Cardiac septum (tissue), 1 donor: ENCODE measurements at places on chromosomes 1 and 21. TPM values are rescaled to one million over a fixed set of nuclear protein-coding genes. Genes with fewer than 3 reads are reported as not detected.

Gene GSTM1
- 44.1 TPM for total RNA-seq

GRCh38 chr1:45895406-45895805 is 92.0 kb downstream of the MAST2 start:
- no peak for DNase-seq

DNA sequence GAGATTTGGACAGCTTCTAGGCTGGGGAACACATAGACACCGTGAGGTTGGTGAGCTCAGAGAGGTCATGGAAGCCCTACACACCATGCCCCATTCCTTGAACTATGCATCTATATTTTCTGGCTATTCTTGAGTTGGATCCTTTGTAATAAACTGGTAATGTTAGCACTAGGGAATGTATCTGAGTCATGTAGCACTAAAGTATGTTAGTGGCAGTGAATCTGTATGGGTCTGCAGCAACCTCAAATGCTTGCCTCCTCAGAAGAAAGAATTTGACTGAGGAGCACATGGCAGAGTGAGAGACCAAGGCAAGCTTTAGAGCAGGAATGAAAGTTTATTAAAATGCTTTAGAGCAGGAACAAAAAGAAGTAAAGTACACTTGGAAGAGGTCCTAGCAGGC is 43.7 kb upstream of the LRRC7 start:
- no peak for DNase-seq

DNA sequence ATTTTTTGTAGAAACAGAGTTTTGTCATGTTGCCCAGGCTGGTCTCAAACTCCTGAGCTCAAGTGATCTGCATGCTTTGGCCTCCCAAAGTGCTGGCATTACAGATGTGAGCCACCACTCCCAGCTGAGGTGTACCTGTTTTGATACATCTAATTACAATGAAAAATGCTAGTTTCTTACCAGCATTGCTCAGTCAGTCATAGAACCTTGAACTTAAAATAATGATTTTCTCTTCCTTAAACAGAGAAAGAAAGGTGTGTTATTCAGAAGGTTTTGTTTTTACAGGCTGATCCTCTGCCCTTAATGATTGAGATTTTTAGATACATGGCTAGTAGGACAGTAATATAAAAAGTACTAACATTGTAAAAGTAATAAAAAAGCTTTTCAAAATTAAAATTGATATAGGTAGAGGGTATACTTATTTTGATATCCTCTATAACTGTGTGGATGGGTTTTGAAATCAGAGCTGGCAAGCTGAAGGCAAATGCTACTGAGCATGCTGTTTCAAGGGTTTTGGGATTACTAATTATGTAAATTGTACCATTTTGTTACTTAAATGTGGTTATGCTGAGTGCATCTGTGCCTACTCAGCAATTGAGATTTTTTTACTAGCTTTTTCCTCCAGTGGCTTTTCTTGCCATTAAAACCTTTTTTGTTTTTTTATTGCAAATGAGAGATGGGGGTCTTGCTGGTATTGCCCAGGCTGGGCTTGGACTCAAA is 16.1 kb downstream of the PRRC2C start:
- DNase-seq = no peak

Gene S100A9
- total RNA-seq = 91.9 TPM

Gene IL20
- not detected for total RNA-seq

GRCh38 chr1:19534281-19534680 is 48.9 kb upstream of the CAPZB start:
- no peak for DNase-seq

Gene DMBX1
- not detected for total RNA-seq

DNA sequence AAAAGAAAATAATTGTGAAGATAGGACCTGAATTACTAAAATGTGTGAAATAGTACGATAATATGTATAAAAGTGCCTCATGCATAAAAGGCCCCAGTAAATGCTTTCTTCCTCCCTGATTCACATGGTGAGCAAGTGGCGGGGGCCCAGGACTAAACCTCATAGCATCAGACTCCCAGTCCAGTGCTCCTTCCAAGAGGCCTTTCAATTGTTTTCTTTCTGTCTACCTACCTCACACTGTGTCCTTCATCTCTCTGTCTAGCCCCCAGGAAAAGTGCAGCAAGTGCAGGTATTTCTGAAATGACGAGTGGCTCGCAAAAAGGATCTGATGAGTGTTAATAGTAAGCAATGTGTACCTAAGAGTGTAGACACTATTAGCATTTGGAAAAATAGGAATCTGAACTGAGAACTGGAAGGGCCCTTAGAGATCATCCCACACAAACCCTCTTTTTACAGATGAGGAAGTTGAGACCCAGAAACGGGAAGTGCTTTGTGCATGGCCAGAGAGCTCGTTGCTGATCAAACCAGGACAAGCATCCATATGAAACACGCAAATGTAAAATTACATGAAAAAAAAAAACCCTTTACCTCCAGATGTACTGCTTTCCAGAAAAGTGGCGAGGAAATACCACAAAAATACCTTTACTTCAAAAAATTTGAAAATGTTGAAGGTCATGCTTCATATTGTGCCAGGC is 118.2 kb upstream of the HOOK1 start:
- DNase-seq = no peak

Gene RIMKLA
- total RNA-seq = 7.6 TPM
